ENCODE measurements at places on chromosomes 1 and 21.
A peak's percentile ranks its signal among the peaks of the same experiment; 100 is the strongest.

GRCh38 chr1:98705591-98705990 is 44.1 kb downstream of the SNX7 start:
- no peak for DNase-seq

- no peak for DNase-seq
These were observed 110.8 kb upstream of the ADGRL4 start for GRCh38 chr1:79117376-79117775.

DNA sequence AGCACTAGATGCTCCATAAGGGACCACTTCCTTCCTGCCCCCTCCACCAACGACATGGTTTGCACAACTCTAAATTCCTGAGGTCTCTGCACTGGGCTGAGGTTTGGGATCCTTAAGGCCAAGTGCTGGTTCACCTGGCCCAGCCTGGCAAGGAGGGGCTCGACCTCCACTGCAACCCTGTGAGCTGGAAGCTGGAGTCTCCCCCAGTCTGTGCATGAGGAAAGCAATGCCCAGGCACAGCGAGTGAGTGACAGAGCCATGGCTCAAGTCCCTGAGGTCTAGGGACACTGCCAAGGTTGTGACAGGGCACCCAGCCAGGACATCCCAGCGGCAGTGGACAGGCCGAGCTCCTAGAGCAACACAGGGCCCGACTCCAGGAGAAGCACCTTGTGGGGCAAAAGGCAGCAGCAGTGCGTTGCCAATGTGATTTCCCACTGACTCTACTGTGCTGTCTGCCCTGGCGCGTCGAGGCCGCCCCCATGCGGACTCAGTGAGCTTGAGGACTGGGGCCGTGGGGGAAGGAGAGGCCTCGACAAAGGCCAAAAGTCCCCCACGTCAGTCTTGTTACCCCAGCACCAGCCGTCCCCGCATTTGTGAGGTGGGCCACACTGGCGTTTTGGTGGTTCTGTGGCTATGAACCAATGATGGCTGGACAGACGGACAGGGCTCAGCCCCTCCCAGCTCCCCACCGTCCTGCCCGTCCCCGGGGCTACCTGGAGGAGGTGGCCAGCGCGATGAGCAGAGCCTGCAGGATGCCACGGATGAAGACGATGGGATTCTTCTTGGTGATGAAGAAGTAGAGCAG is 30.0 kb downstream of the PODN start:
- DNase-seq = no peak

DNA sequence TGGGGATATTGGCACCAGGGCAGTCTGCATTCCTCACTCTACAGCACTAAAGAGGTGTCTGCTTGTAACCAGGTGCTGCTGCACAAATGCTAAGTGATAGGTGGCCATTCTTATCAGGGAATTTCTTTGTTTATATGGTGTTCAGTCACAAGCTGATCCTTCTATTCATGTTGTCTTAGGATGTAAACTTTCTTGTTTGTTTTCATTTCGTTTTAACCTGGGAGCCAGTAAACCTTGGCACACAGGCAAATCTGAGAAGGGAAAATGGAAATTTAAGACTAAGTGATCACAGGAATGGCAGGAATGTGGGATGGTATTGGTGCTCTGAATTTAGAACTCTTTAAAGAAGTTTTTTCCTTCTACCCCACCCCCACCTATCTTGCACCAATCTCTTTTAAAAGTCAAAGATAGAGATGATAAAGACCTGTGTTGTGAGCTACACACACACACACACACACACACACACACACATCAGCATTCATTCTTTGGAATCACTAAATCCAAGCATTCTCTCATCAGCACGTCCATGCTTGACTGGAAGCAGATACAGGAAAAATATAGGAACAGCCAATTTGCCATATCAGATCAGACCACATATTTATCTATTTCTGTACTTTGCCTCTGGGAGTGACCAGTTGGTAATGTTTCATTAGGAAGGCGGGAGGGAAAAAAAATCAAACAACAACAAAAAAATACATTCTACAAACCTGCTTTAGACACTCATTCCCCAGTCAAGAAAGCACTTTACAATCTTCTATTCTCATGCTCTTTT is 451.4 kb upstream of the ADGRL2 start:
- DNase-seq = no peak

- DNase-seq = no peak
These were observed 299.7 kb downstream of the OLFM3 start for GRCh38 chr1:101697072-101697471.

DNA sequence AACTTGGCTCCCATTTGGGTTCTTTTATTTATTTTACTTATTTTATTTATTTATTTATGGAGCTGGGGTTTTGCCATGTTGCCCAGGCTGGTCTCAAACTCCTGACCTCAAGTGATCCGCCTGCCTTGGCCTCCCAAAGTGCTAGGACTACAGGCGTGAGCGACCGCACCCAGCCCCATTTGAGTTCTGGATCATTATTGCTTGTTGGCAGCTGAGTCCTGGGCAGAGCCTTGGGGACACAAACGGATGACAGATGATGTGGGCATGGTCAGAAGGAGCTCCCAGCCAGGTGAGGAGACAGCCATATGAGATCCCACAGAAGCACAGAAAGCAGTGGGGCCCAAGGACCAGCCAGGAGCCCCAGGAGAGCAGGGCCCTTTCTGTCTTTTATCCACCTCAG is 254.0 kb downstream of the MATN1 start:
- DNase-seq = no peak

DNA sequence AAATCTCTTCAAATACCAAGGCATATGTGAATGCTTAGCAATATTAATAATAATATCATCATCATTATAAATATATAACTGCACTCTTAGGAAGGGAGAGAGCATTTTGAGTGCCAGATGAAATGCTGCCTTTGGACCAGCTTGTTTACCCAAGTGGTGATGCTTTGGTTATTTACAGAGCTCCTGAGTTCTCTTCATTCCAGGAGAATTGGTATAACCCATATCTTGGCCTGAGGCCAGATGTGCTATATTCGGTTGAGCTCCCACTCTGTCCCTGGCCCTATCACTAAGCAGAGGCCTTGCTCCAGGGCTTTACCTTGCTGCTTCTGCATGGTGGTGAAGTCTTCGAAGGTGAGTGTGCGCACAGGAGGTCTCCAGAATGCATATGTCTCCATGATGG is 89.4 kb downstream of the TBX15 start:
- no peak for DNase-seq

- no peak for DNase-seq
These were observed 16.0 kb downstream of the DIO1 start for GRCh38 chr1:53909946-53910345.

GRCh38 chr1:157117527-157118057 is 18.0 kb upstream of the ETV3L start:
- DNase-seq = no peak

- DNase-seq = no peak
These were observed 146.7 kb upstream of the C1orf105 start for GRCh38 chr1:172273647-172274396.

DNA sequence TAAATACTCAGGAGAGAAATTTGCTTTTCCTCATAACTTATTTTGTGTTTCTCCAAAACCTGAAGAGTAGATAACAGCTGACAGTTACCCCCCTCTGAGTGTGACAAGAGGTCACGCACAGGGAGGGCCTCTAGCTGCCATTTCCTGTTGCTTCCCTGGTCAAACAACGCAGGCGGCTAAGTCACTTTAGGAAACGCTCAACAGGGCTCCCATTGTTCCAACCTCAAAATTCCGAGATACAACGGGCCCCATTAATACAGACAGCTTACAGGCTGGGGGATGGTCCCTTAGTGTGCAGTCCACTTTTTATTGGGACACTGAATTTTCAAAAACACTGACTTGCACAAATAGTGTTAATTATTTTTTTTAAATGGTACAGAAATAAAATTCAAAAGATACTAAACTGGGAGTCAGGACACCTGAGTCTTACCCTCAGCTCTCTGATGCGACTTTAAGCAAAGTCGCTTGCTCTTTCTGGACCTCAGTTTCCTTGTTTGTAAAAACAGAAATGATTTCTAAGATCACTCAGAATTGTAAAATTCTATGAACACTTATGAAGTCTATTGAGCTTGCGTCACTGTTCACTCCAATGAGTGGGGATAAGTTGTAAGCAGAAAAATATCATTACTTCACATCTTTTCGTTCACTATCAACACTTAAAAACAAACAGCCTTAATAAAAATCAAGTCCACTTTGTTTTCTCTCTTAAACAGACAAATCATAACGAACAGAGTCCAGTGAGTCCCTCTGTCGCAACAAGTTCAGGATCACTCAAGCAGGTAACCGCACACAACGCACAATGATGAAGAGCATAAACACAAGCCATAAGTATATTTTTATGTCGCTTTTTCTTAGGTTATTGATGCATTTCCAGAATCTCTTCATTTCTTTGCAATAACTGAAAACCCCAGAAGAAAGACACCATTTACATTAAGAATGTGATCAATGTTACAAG is 13.5 kb downstream of the LZIC start:
- no peak for DNase-seq

DNA sequence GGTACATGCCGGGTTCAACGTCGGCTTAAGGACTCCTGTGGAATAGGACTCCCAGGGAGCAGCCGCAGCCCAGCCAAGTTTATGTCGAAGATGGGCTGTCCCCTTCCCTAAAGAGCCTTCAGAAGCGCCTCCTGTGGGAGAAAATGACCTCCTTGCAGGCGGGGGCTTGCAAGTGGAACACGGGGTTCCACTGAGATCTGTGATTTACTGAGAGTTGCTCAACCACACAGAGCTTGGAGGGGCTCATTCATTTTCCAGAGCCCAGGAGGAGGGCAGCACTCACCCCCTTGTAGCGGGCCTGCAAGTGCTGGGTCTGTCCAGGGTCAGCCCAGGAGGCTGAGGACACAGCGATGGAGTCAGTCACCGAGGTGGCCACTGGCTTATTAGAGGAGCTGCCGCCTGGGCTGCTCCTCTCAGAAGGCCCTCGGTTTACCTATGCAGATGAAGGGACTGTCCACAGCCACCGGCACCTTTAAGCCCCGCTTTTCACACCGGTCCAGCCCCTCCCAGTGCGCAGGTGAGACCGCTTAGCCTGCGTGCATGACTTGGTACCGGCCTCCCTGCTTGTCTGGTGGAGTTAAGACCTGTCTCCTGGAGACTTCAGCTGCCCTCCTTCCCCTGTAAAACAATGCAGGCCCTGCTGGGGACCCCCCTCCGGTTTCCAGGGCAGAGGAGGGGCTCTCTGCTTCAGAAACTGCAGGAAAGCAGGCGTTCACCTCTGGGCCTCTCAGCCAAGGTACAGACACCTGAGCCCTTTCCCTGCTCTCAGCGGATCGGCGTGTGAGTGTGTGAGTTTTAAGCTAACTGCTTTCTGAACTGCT is 57.5 kb downstream of the ATP5PO start:
- DNase-seq = no peak

GRCh38 chr1:161720956-161721737 is at the start of gene FCRLB:
Gene FCRLB (plus strand): TSS chr1:161721544. CDS start chr1:161722673, 1,129 bp downstream.
- DNase-seq = no peak

GRCh38 chr1:218865591-218865990 is 308.1 kb upstream of the LYPLAL1 start:
- DNase-seq = no peak

DNA sequence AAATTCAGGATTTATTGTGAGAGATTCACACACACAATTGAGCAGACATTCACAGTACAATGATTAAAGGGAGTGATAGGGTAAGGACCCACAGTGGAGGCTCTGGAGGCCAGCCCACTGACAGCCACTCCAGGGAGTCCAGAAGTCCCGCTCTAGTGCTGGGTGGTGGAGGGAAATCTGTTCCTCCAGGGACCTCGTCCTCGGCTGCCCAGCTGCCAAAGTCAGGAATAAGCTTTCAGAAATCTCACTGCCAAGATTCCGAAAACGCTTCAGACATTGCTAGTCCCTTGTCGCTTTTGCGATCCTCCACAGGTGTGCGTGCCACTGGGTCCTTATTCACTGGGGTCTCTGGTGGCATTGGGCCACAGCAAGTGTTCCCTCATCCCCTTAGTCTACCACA is 2.3 kb downstream of the MX1 start:
- no peak for DNase-seq

DNA sequence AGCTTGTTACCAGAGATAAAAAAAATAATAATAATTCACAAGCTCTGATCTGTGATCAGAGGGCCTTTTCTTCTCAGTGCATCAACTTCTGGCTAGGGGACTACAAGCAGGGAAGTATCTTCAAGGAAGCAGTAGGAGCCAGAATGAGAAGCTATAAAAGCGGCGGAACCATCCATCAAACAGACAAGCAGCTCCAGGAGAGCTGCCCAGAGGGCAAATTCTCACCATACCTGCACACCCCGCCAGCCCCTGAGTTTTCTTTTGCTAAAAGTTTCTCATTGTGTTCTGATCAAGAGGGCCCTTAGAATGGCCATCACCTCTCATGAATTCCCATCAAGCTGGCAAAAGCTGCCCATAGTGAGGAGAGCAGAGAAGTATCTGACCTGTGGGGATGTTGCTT is 99.4 kb downstream of the SMYD2 start:
- no peak for DNase-seq

GRCh38 chr1:239537795-239538194 is 151.4 kb downstream of the CHRM3 start:
- DNase-seq = no peak

GRCh38 chr1:230975636-230976035 is 3.0 kb downstream of the TTC13 start:
- DNase-seq = no peak

- DNase-seq = no peak
These were observed 19.7 kb upstream of the TIAM1 start for GRCh38 chr21:31363720-31364119.

- peak; percentile 28 for DNase-seq
These were observed 31.1 kb upstream of the SLC45A3 start for GRCh38 chr1:205711105-205712048.

DNA sequence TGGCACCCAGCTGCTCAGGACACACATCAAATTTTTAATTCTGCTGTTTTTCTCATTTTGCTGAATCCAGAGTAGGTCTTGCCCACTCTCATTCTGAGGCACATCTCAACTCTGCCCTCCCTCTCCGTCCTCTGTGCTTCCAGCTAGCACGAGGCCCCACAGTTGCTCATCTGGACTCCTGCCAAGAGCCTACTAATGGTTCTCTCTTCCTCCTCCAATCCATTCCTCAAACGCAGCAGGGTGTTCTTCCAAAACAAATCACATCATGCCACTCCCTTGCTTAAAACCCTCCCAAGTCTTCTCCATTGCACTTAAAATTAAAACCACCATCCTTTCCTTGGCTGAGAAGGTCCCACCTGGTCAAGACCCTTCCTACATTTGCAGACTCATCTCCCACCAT is 49.8 kb upstream of the SCAF4 start:
- DNase-seq = no peak

- no peak for DNase-seq
These were observed 21.8 kb upstream of the SPOCD1 start for GRCh38 chr1:31837451-31838158.
